Stimulated activated CD4-positive, alpha-beta T cell treated with anti-CD3 and anti-CD28 coated beads, Interleukin-1b, Interleukin-23, amount 100 ng/mL, for 1 hour (primary cell): ENCODE measurements at places on chromosomes 12 and 14.

DNA sequence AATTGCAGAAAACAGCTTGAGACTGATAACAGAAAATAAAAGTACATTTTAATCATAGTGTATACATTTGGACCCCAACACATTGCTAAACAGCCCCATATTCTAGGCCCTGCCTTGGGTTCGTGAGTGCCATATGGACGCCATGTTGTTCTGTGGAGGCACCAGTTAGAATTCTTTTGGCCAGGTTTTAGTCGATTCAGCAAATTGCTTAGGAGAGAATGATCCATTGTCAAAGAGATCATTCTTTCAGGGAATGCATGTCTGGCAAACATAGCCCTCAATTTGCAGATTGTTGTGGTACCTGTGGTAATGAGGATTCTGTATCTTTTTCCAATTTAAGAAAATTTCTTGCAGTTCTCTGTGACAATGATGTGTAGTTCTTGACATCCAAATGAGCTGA is 183.6 kb upstream of the DDHD1 start:
- DNase-seq, result no peak

GRCh38 chr12:103181366-103182152 is 224.1 kb downstream of the ASCL1 start:
- DNase-seq, result no peak

GRCh38 chr14:67971627-67972625 is 152.3 kb downstream of the RAD51B start:
- no peak for DNase-seq

GRCh38 chr12:105574056-105574715 is 243.7 kb downstream of the C12orf75 start:
- DNase-seq, result no peak

- no peak for DNase-seq
These were observed 254.6 kb downstream of the SEC23A start for GRCh38 chr14:38848243-38848935.

DNA sequence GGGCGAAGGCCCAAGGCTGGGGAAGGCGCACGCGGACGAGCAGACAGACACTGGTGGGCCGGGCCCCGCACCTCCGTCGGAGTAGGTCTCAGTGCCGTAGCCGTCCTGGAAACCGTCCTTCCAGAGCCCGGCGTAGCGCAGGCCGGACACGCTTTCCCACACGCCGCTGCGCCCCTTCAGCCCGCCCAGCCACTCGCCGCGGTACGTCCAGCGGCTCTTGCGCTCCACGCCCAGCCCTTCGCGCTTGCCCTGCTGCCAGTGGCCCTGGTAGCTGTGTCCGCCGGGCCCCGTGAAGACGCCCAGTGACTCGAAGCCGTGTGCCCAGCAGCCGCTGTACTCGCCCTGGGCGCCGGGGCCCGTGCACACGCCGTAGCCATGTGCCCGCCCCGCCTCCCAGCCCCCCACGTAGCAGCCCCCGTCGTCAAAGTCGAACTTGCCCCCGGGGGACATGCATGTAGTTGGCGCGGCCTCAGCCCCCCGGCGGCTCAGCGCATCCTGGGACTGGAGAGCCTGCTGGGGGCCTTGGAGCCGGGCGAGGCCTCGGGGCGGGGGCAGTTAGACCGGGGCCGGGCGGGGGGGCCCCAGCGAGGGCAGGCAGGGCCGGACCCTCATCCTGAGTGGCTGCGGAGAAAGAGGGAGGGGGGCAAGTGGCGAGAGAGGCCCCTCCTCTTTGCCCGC is 1.4 kb downstream of the JPH4 start:
- no peak for DNase-seq

- DNase-seq, result no peak
These were observed 6.6 kb downstream of the ATXN3 start for GRCh38 chr14:92099802-92100201.

- DNase-seq, result no peak
These were observed 620 bp downstream of the PGAM5 start for GRCh38 chr12:132711080-132711843.

DNA sequence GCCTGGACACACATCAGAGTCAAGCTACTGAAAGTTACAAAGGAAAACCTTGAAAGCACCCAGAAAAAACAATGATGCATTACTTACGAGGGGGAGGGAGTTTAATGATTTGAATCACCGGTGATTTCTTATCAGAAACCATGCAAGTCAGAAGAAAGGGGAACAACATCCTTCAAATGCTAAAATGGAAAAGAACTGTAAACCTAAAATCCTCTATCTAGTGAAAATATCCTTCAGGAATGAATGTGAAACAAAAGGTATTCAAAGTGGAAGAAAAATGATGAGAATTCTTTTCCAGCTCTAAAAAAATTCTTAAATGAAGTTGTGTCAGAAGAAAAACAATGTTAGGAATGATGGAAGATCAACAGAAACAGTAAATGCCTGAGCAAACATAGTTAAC is 16.8 kb downstream of the SCAF11 start:
- no peak for DNase-seq

DNA sequence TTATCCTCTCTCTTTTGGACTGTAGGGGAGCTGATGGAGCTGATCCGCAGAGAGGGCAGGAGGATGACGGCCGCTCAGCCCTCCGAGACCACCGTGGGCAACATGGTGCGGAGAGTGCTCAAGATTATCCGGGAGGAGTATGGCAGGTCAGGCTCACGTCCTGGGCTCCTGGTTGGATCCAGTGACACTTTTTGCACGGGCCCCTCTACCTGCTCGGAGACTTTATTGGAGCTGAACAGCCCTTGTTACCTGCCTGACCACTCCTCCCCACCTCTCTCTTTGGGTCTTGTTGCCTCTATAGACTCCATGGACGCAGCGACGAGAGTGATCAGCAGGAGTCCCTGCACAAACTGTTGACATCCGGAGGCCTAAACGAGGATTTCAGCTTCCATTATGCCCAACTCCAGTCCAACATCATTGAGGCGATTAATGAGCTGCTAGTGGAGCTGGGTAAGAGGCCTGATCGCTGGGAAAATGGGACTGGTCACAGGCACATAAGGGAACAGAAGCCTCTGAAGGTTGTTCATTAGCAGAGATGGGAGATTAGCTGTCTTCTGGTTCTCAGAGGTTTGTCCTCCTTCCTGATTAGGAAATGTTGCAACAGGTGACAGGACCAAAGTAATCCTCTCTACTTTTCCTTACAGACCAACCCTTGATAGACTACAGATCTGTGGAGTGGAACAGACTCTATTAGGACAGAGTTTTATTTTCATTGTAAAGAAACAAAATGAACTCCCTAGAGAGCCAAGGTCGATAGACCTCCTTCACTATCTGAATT is 718 bp downstream of the EIF2B2 start:
- no peak for DNase-seq

- DNase-seq, result no peak
These were observed 264.3 kb upstream of the FOXN3 start for GRCh38 chr14:89681086-89682018.

GRCh38 chr14:54186821-54187763 is 209.7 kb upstream of the CDKN3 start:
- no peak for DNase-seq

- DNase-seq, result no peak
These were observed 56.6 kb downstream of the CALM1 start for GRCh38 chr14:90453401-90453951.

DNA sequence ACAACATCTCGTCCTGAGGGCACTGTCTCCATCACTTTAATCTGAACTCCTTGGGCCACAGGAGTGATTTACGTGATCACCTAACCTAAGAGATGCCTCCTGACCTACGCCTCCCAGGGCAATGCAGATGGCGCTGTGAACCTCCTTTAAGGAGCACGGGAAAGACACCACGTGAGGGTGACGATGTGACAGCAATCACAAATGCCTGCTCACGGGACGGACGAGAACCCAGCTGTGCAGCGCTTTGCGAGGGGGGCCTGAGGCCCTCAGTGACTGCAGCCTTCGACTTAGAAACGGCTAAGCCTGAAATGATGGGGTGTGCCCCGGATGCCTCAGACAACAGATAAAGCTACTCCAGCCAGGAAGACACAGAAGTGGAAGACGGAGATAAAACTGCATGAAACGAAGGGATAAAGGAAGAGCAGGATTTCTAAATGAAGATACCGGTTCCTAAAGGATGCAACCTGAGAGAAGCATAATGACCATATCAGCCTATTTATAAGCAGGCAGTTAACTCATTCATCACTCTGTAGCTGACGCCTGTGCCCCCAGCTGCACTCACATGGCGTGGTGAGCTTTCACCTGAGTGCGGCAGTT is 13.9 kb upstream of the GOLGA3 start:
- DNase-seq, result no peak

GRCh38 chr12:121858662-121859572 is at the start of gene HPD:
HPD (minus strand) TSS chr12:121858859; CDS start chr12:121858823, 36 bp downstream.
- no peak for DNase-seq

GRCh38 chr12:122028165-122028904 is 6.7 kb downstream of the BCL7A start:
- DNase-seq, result no peak

DNA sequence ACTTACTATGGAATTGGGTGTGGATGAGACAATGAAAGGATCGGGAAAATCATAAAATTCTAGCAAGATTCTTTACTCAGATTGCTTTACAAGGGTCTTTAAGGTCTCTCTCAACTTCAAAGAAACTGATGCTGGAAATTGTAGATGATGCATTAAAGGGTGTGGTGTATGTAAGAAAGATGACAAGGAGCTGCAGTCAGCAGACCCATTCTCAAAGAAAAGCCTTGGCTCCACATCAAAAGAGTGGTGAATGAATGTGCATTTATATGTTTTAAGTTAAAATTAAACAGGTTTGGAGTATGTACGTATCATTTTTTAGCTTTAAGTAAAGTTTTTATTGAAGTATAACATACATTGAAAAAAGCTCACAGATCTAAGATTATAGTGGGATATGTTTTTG is 194.5 kb downstream of the C12orf75 start:
- DNase-seq, result no peak

- no peak for DNase-seq
These were observed 21.8 kb upstream of the BCDIN3D start for GRCh38 chr12:49864798-49865090.

- peak; percentile 5 for DNase-seq
These were observed 1165.4 kb downstream of the TMEM121 start for GRCh38 chr14:106691601-106692291.

DNA sequence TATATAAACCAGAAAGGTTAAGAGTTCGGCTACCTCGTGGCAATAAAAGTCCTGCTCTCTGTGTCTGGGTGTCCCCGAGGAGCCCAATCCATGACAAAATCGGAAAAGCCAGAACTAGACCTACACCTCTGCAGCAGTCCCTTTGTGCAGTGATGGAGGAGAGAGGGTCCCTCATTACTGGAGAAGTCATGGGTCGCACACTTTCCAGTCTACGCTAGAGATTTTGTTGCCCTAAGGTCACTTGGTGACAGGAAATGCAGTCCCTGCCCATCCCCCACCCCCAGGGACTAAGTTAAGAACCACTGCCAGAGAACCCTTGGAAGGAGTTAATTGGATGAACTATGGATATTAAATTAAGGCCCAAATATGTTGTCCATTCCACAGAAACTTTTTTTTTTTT is 104.4 kb upstream of the ATF7IP start:
- DNase-seq, result no peak
